Mesothelial cell of epicardium (in vitro differentiated cells): ENCODE measurements at places on chromosomes 6 and 20.

- no peak for DNase-seq
Observed at GRCh38 chr6:158609455-158610155, 34.9 kb downstream of the DYNLT1 start.

- no peak for DNase-seq
Observed at GRCh38 chr20:1824181-1824580, 71.0 kb upstream of the SIRPA start.

- DNase-seq = no peak
Observed at GRCh38 chr20:37749620-37750403, 56.0 kb downstream of the CTNNBL1 start.

GRCh38 chr20:24095756-24096155, 107.2 kb upstream of the GGTLC1 start:
- DNase-seq = no peak

- DNase-seq = no peak
Observed at GRCh38 chr20:50283922-50284810, 93.5 kb downstream of the CEBPB start.

GRCh38 chr6:41705996-41706835, 29.2 kb downstream of the TFEB start:
- DNase-seq = no peak

DNA sequence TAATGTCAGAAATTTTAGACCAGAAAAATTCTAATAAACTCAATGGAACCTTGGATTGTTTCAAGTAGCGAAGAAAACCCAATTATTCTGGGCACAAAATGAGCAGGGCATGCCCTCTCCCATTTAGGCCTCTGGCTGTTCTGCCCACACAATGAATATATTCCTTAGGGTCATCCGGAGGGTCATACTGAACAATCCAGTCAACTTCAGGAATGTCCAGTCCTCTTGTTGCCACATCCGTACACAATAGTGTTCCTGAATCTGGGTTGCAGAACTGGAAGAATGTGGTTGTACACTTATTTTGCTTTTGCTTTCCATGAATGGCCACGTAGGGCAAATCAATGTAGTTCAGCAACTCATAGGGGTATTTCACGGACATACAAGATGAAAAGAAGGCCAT, 23.4 kb upstream of the RNF144B start:
- no peak for DNase-seq

DNA sequence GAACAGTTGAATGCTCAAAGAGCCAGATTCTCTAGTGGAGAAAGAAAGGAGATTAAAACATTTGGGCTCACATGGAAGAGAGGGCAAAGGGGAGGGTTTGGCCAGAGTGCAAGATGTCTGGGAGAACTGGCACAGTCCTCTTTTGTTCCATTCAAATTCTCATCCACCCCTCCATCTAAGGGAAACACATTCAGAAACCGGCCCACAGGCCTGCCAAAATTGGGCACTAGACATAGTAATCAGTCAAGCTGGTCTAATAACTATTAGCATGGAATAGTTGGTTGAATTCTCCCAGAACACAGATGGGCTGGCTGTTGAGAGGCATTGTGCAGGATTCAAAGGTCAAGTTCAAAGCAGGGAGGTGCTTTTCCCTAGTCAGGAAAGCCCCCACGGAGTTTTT, 341.4 kb upstream of the IRAK1BP1 start:
- DNase-seq = no peak

DNA sequence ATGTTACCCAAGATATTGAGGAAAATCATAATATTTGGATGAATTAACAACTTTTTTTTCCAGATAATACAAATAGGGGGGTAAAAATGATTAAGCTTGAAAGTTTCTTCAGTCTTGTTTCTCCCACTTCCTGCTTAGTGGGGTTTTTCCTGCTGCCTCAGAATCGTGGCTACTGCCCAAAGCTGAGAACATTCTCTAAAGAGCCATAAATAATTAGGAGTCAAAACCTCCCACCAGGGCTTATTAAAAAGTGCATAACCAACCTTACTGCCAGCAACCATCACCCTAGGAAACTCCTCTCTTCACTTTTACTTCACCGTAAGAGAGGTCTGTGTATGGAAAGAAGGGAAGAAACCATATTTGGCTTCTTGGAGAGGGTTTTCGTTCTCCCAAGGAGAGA, 9.0 kb upstream of the LCA5 start:
- no peak for DNase-seq

GRCh38 chr20:53888951-53889350, 181.4 kb downstream of the BCAS1 start:
- no peak for DNase-seq

DNA sequence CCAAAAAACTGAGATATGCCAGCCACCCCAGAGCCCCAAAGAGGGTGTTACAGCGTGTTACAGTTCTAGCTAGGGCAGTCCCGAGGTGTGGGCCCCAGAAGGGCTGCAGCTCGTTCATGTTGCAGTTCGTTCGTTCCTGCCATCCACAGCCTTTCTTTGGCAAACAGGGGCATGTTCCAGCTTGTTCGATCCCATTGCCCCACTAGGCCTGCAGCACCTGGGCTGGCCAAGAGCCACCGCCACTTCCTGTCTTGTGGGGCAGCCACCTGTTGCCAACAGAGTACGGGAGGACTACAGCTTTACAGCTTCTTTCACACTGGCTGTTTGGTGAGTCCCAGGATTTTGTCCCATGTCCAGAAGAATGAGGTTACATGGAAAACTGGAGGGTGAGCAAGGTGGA, 198.1 kb downstream of the MMUT start:
- DNase-seq = no peak

GRCh38 chr6:105601541-105602236, 198.8 kb upstream of the PREP start:
- no peak for DNase-seq

DNA sequence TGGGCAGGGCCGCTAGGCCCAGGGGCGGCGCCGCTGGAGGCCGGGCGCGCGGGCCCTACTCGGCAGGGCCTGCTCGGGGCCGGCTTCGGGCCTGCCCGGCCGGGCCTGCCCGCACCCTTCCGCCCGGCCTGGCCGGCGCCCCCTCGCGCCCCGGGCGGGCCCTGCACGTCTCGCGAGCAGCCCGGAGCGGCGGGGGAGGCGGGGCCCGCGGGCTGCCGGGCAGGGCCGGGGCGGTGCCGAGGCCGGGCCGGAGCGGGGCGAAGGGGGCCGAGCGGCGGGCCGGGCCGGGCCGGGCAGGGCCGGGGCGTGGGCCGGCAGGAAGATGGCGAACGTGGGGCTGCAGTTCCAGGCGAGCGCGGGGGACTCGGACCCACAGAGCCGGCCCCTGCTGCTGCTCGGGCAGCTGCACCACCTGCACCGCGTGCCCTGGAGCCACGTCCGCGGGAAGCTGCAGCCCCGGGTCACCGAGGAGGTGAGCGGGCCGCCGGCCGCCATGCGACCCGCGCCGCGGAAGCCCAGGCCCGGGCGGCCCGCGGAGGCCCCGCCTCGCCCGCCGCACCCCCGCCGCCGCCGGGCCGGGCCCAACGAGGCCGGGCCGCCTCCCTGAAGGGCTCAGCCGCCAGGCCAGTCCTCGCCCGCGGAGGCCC, at the start of gene NPEPL1:
Gene NPEPL1 (plus strand): TSS at position 222 of the 647 bp plus-strand sequence. CDS start 101 bp downstream, at position 323.
- DNase-seq = peak; percentile 62

- no peak for DNase-seq
Observed at GRCh38 chr6:55250400-55250799, 76.1 kb downstream of the HCRTR2 start.

GRCh38 chr6:71309656-71310055, 21.0 kb downstream of the OGFRL1 start:
- DNase-seq = no peak

DNA sequence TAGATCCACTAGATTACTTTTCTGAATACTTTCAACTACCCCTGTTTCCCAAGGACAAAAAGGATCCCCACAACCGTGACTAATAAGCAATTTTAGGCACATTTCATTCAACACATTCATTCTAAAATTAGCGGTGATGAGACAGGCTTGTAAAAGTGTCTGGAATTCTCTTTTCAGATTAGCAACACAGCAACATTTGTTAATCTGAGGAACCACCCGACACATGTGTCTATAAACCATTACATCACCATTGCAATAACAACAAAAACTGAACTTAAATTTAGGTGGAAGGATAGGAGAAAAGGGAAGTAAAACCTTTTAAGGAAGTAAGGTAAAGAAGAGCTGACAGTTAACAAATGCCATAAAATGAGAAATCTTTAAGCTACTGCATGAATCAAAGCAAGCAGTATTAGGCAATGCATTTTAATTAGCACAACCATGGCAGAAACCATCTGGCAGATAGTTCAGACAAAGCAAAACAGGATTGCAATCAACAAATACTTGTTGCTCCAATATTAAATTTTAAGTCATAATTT, 49.1 kb downstream of the MAP3K7 start:
- no peak for DNase-seq

DNA sequence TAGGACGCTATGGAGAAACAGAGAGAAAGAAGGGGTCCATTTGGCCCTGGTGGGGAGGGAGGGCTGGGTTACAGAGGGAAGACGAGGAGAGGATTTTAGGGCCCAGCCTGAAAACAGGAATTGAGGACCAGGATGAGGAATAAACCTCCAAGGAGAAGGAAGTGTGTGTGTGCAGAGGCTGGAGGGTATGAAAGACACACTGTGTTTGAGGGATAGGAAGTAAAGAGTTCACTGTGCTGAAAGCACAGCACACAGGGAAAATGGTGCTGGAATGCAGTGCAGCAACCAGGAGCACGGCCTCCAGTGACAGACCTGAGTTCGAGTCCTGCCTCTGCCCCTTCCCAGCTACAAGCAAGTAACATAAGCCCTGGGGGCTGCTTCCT, 7.8 kb downstream of the MBOAT1 start:
- DNase-seq = no peak

- DNase-seq = no peak
Observed at GRCh38 chr6:64014595-64014994, 379.0 kb downstream of the PHF3 start.

- DNase-seq = no peak
Observed at GRCh38 chr20:58457083-58457695, 58.0 kb downstream of the APCDD1L start.

DNA sequence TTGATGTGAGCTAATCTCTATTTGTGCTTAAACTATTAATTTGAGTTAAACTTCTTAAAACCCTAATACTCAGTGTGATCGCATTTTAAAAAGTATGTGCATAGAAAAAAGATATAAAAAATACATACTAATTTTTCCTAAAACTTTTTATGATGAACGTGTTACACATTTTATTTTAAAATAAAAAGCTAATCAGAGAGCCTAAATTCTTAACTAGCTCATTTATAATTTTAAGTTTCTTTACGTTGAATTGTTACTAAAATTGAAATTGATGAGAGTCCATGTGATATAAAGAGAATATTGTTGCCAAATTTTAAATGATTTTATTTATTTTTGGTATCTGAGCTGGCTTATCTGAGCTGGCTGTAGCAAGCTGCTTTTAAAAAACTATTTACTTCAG, 6.6 kb downstream of the MAP3K4 start:
- no peak for DNase-seq

DNA sequence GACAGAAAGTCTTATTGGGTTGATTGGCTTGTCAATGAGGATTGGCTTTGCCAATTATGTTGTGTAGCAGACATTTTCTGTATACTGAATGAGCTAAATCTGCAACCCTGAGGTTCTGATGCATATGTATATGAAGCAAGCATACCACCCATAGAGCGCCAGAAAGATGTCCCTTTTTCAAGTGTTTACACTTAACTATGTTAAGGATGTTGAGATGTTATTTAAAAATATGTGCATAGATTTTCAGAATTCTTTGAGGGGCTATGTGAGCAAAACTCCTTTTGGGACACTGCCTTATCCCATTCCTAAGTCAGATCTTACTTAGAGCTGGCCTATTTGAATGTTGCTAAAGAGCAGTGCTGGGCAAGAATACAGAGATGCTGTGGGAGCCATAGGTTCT, 1.9 kb downstream of the AIG1 start:
- DNase-seq = no peak

DNA sequence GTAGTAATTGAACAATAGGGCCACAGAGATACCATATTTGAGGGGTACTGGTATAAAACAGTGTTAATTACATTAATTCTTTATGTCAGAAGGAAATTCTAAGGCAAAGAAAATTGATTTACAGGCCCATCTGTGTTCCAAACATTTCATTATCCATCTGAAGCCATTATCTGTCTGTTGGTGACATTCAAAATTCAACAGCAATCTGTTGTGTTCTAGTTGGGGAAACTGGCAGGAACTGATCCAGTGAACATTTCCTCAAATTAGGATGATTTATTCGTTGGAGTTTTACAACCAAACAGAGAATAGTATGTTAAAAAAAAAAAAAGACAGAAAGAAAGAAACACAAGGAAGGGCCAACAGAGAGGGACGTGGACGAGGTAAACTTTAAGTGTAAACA, 30.1 kb downstream of the HEBP2 start:
- no peak for DNase-seq

GRCh38 chr20:41747226-41747625, 129.0 kb upstream of the CHD6 start:
- DNase-seq = no peak

DNA sequence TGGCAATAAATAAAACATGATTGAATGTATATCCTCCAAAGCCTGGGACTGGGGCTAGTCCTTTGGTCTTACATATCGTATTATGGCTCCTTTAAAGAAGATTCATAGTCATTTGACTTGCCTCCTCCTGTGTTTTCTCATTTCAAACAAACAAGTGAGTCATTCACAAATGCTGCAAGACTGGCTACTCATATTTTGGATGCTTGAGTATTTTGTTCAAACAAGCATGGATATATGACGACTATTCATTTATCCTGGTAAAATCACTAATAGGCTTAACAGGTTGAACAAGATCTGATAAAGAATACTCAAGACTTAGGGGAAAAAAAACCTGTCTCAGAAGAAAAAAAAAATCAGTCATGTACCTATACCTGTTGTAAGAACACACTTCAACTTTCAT, 111.1 kb upstream of the CCDC28A start:
- no peak for DNase-seq

DNA sequence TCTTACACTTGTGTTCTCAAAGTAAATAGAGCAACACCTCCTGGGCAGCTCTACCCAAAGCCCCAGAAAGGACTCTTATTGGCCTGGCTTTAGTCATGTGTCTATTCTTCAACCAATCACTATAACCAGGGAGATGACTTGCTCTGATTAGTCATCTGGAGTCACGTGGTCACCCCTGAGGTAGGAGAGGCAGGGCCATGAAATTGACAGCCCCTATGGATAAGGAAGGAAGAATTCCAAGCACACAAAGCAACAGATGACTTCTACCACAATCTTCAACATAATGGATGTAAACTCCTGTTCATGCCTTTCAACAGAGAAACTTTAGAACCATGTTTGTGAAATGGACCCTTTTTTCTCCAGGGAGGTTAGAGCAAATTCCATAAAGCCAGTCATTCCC, 24.6 kb upstream of the EYA2 start:
- no peak for DNase-seq

GRCh38 chr20:54711071-54711470, 235.7 kb downstream of the DOK5 start:
- DNase-seq = no peak
